ENCODE measurements at places on chromosomes 5 and 9.

- peak; percentile 15 for DNase-seq
Measured at GRCh38 chr9:93288341-93288740, 104.4 kb downstream of the WNK2 start.

DNA sequence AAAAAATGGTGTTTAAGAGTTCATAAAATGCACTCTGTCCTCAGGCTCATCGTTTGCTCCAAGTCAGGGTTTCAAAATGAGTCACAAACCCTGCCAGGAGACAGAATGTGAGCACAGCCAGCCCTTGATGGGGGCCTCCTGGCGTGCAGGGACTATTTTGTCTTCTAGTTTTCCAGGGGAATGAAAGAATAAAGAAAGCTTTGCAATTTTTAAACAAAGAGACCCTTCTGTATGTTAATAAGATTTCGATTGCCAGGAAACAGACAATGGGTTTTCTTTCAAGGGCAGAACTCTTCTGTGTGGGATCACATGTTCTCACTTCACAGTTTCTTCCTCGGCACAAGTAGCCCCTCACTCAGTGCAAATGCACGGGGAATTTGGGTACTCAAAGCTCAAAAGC, 121.4 kb upstream of the C6 start:
- no peak for DNase-seq

DNA sequence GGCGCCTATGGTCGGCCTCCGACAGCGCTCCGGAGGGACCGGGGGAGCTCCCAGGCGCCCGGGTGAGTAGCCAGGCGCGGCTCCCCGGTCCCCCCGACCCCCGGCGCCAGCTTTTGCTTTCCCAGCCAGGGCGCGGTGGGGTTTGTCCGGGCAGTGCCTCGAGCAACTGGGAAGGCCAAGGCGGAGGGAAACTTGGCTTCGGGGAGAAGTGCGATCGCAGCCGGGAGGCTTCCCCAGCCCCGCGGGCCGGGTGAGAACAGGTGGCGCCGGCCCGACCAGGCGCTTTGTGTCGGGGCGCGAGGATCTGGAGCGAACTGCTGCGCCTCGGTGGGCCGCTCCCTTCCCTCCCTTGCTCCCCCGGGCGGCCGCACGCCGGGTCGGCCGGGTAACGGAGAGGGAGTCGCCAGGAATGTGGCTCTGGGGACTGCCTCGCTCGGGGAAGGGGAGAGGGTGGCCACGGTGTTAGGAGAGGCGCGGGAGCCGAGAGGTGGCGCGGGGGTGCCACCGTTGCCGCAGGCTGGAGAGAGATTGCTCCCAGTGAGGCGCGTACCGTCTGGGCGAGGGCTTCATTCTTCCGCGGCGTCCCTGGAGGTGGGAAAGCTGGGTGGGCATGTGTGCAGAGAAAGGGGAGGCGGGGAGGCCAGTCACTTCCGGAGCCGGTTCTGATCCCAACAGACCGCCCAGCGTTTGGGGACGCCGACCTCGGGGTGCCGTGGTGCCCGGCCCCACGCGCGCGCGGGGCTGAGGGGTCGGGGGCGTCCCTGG, 561 bp downstream of the DAPK1 start:
- peak; percentile 65 for DNase-seq

DNA sequence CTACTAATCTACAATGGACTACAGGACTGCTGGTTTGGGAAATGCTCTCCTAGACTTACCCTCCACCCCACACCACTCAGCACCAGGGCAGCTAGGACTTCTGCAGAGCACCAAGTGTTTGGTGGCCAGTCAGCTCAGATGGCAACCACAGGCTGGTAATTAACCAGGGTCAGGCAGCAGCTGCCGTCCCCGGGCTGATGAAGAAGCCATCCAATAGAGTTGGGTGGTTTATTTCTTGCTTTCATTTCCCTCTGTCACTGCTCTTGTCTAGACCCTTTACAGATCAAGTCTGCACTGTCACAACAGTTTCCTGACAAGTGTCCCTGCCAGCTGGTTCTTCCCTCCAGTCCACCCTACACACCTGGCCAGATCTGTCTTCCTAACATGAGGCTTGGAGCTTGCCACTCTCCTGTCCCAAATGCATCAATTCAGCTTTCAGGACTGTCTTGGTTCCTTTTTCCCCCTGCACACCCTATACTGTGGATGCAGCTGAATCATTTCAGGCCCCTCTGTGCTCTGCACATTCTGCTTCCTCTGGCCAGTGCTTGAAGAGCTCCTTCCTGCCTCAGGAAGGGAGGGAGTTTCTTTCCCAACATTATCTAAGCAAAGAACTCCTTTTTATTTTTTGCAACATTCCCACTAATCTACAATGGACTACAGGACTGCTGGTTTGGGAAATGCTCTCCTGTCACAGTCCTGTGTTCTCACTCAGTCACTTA, 30.2 kb upstream of the HSPA9 start:
- DNase-seq: no peak

- DNase-seq: no peak
Measured at GRCh38 chr5:150690760-150691159, 10.1 kb downstream of the RBM22 start.

DNA sequence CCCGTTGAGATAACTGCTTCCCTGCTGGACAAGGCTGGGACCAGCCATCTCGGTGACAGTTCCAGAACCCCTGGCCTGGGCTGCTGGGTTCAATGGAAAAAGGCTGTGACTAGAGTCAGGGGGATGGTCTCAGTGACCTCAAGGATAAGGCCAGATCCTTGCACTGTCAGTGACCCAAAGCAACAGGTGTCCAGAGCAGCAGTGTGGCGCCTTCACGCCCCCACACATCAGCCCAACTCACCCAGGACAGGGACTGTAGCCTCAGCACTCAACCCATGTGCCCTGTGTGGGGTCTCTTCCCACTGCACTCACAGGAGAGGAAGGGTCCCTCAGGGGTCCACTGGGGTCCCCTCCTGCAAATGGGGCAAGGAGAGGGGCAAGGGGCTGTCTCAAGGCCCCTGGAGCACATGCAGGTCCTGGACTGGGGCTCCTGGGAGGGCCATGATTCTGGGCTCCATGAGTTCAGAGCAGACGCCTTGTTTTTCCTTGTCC, 698 bp upstream of the LCN2 start:
- no peak for DNase-seq

GRCh38 chr5:72281764-72282499, 38.1 kb downstream of the MRPS27 start:
- no peak for DNase-seq

GRCh38 chr5:82257729-82258128, 20.4 kb downstream of the RPS23 start:
- DNase-seq: no peak

DNA sequence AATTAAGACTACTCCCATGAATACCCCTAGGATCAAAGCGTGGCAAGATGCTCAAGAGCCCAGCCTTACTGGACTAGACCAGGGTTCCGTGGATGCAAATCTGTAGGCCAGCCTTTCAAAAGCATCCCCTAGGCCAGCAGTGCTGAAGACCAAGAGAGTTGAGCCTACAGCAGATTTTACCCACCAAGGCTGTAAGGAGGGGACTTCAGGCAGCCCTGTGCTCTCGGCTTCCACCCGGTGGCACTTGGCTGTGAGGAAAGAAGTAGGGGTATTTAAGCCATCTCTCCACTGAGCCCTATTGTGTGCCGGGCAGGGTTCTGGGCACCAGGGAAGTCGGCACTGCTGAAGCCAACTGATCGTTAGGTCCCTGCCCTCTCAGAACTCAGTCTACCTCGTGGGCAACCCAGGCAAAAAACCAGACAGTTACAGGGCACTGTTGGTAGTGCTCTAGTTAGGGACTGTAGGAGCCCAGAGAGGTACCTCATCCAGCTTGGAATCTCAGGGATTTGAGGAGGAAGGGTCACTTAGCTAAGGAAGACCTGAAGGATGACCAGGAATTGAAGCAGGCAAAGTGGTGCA, 25.5 kb downstream of the TCF7 start:
- no peak for DNase-seq

- no peak for DNase-seq
Measured at GRCh38 chr9:127848756-127849504, 5.5 kb downstream of the ENG start.

DNA sequence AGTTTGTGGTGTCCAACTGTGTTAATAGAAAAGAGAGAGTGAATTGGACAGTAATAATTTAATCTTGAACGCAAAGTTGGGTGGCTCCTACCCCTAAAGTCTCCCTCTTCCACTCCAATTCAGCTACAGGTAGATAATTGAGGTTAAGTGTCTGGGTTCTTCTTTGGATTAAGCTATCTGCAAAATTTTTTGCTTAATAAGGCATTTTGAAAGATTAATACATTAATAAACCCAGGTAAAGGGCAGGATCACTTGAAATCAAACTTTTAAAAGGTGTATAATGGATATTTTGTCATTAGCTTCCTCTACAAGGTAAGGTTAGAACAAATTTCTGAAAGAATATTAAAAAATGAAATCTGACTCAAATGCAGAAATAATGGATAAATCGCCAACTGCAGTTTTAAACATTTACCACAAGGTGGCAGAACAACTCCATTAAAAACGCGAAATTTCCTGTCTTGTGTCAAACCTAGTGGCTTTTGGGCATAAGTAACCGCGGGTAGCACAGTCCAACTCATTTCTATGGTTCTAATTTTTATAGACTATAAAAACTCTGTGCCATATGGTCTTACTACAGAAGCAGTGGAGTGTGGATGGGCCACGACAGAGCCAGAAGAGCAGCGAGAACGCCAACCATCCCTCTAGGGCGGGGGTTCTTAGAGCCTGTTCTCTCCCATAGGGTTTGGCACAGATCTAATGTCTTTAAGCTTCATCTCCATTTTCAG, 276.5 kb downstream of the ARHGEF28 start:
- DNase-seq: peak; percentile 40

GRCh38 chr9:97528529-97529230, 27.2 kb downstream of the TMOD1 start:
- no peak for DNase-seq

DNA sequence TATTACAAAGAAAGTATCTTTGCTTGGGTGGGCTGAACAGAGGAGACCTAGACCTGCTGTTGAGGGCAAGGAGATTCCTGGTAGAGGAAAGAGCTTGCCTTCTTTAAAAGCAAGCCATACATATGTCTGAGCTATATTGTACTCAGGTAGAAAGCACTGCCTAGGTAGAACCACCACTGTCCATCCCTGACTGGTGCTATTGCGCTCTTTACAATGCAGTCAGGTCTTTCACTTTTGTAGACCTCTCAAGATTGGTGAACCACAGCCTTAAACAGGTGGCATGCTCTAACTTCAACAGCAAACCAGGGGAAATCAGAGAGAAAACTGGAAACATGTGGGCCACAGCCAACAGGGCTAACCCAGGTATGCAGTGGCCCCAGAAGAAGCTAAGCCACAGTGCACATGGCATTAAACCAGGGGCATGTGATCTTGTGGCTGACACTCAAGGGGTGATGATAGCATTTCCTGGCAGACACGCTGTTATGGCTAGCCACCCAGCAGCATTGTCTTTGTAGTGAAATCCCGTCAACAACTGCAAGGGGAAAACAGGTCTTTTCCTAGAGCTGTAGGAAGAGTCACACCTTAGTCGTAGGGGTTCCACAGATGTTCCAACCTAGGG, 253.9 kb upstream of the PCSK5 start:
- DNase-seq: no peak

GRCh38 chr9:115373000-115373709, 255.2 kb upstream of the TNC start:
- DNase-seq: no peak

Data from femur (tissue), 1 donor.